ENCODE measurements at places on chromosomes 3 and 15. TPM values are rescaled to one million over a fixed set of nuclear protein-coding genes. Genes with fewer than 3 reads are reported as not detected.

DNA sequence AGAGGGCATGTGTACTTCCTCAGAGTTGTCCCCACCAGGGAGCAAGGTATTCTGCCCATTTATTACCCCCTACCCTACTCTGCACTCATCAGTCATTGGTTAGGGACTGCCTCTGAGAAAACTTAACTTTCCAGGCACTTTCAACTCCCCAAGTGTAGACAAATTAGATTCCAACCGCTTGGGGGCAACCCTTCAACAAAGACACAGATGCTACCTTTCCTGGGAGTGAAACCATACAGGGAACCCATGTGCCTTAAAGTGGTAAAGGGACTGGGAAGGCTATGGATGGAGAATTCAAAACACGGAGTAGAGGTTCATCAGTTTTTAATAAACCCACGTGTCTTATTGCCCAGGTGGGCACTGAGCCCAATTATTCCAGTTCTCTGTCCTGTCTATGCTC lies 19.4 kb upstream of the UBE2E2 start:
- DNase-seq = no peak

- no peak for DNase-seq
Measured at GRCh38 chr15:86765281-86765680, 685.6 kb downstream of the AGBL1 start.

GUCA1C gene
- total RNA-seq = 1.8 TPM

GRCh38 chr15:43190178-43190577 lies 5.0 kb downstream of the CCNDBP1 start:
- peak; percentile 89 for DNase-seq

CCR9 gene
- not detected for total RNA-seq

Data from left ventricle myocardium superior (tissue), 1 donor.